ENCODE measurements at places on chromosomes 1 and 21.

GRCh38 chr21:38012672-38013071 lies 96.4 kb upstream of the KCNJ6 start:
- peak; percentile 54 for DNase-seq

DNA sequence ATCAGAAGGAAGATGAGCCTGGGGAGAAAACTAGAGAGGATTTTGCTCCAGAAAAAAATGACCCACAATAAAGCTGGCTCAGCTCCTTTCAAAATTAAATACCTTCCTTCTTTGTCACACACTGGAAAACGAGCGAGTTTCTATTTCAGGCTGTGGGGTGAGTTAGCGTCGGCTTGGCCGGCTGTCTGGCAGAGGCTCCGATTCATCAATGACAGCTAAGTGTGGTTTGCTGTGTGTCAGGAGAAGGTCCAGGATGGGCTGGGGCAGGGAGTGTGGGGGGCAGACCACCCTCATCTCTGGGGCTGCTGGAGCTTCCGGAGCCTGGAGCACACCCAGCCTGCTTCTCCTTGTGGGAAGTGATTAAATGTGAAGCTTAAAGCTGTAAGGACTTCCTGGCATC lies 120.2 kb downstream of the ETS2 start:
- no peak for DNase-seq

DNA sequence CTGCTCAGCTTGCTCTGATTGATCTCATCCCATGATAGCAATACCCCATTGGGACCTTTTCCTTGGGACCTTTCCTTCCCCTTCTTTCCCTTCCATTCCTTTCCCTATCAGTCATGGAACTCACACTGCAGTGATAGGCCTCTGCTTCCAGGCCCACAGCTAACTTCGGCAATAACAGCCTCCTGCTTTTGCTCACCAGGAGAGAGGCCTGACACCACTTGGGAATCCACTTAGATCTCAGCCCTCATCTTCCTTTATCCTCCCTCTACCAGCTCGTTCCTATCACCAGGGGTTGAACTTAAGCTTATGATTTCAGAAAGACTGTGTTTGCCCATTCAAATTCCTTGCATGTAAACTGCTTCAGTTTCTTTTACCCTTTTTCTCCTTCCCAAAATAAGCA lies 11.0 kb upstream of the TIPRL start:
- no peak for DNase-seq

DNA sequence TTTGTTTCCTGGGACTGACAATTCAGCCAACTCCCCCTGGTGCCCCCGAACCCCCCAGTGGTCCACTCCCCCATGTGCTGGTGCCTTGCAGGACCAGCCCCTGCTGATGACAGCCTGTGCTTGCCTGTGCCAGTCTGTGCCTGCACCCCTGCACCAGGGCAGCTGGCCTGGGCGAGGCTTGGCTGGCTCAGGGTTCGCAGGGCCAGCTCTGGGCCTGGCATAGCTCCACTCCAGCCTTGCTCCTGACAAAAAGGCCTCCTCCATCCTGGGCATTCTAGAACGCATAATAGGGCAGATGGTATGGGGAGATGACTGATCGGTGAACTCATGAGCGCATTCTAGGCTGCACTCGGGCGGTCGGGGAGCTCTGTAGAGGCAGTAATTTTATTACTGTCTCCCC lies 5.4 kb downstream of the CNTN2 start:
- peak; percentile 64 for DNase-seq

DNA sequence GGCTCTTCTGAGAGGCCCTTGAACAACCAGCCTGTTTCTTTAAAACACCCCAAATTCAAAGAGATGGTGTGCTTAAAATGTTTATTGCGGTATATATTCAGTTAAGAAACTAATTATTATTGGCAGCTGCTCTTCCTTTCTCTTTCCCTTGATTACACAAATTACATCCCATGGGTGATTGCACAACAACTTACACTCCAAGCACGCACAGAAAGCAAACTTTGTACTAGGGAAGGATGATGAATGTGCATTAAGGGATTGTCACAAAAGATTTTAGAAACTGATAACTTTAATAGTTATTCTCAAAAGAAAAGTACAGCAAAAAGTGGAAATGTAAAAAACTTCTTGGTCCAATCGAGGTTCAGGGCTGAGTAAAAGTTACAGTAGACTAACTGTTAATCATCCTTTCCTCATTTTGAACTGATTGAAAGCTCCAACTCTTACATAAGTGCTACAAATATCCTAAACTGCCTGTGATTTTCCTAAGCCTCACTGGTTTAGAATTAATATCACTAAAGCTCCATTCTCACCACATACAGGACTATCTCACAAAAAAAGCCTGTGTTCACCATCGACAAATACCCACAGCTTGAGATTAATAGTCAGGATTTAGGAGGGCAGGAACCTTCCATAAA lies 153.4 kb downstream of the TTLL7 start:
- no peak for DNase-seq

GRCh38 chr1:4690951-4691675 lies 36.7 kb downstream of the AJAP1 start:
- DNase-seq, result no peak

DNA sequence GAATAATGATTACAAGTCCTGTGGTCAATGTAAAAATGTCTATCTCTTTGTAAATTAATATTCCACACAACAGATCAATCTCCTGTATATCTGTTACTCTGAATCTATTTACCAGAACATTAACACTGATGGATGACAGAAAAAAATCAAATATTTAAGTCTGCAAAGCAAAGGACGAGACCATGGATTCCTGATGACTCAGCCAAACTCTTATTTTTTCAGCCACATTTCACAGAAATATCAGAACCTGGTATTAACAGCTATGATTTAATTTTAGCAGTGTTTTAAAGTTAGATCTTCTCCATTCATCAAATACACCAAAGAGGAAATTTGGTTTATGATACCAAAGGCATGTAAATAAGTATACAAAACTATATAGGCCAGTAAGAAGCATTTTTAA lies 46.1 kb downstream of the FAF1 start:
- no peak for DNase-seq

DNA sequence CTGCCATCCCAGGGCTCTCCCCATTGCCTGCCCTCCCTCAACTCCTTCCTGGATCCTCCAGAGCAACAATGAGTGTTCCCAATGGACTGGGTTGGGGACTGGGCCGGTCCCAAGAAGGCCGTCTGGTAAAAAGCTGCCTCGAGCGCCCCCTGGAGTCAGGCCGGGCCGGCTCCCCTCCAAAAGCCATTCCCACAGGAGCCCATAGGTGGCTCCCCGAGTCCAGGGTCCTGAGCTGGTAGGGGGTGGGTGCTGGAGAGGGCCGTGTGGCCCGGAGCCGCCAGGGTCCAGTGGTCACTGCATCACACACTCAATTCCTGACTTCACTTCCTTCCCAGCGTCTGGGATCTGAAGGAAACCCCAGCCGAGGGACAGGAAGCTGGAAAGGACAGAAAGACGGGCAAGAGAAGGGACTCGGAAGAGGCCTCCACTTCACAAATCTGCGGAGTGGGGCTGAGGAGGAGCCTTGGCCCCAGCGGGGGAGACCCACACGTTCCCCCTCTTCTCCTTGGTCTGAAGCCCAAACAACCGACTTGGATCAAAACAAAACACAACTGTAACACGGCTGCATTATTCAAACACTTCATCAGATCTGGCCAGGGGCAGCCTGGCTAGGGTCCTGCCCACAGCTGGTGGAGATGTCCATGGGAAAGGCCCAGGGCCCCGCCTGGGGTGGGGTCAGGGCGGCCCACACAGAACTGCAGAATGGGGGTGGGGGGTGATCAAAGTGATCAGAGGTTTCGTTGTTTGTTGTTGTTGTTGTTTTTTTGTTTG lies 10.9 kb upstream of the ALDH4A1 start:
- DNase-seq, result peak; percentile 42

- no peak for DNase-seq
Measured at GRCh38 chr1:79667848-79668696, 661.5 kb upstream of the ADGRL4 start.

- no peak for DNase-seq
Measured at GRCh38 chr1:11126569-11126968, 26.9 kb upstream of the EXOSC10 start.

- no peak for DNase-seq
Measured at GRCh38 chr1:248810000-248810726, 15.6 kb downstream of the SH3BP5L start.
